ENCODE measurements at places on chromosomes 3 and 15.

GRCh38 chr3:18075799-18076198, 333.4 kb upstream of the TBC1D5 start:
- DNase-seq: no peak

- DNase-seq: no peak
These were observed 364.9 kb upstream of the DPPA4 start for GRCh38 chr3:109702252-109702651.

DNA sequence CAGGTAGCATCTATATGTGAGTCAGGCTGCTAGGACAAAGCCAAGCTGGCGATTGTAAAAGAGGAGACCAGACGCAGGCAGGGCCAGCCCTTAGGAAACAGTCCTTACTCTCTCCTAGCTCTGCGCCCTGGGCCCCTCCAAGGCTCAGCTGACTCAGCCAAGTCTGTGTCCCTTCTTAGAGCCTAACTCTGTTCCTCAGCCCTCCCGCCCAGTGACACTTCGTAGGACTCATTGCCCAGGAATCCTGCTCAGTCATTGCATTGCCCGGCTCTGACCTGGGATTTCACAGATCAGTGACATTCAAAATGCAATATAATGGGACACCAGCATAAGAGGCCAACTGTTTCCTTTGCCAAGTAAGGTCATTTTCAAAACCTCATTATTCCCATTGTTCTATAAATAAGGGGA, 244.2 kb downstream of the TLE3 start:
- DNase-seq: no peak

DNA sequence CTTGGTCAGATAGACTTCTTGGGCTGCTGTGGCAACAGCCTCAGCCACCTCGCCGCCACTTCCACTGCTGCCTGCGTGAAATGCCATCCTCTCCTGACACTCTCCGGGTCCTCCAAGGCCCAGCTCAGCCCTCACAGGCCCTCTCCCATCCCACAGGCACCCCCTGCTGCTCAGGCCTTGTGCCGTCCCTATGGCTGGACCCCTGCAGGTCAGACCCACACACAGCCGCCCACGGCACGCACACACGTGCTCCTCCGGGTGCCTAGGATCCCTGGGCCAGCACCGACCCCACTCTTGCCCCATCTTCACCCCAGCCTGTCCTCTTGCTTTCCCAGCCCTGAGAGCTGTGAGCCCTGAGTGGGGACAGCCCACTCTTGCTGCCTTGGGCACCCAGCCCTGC, 19.7 kb downstream of the CFAP100 start:
- DNase-seq: no peak

- no peak for DNase-seq
These were observed 160.1 kb upstream of the PLAAT1 start for GRCh38 chr3:193080821-193081365.

DNA sequence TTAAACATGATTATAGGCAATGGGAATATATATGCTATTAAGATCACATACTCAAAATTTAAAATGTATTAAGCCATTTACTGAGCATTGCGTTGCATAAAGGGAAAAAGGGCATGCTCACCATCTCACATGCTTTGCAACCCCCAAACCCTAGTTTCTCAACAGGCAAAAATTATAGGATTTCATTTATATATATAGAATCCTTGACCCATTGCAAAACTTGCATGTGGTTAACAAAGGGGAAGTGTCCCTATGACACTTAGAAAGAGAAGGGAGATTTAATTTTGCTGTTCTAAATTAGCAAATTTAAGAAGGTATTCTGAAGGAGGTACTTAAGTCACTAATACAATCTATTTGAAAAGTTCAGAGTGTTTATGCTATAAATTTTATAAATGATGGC, 837.8 kb downstream of the DIPK2A start:
- DNase-seq: no peak

DNA sequence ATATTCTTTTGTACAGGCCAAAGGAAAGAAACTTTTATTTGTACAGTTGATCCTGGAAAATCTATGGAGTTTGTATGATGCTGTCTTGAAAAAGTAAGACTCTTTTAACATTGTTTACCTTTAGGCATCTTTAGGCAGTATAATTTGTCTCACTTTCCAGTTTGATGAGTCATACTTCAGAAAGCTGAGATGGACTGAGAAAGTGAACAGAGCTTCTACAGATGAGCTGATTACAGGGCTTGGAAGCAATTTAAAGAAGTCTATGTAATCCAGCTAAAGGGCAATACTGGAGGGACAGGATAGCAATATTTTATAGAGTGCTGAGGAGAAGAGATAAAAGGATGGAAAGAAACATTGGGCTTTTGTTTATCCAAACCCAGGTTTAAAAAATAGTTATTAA, 123.5 kb upstream of the GOLGA6L4 start:
- no peak for DNase-seq

GRCh38 chr3:129056451-129057173, 4.0 kb upstream of the GP9 start:
- no peak for DNase-seq

- DNase-seq: no peak
These were observed 157.9 kb upstream of the SLC2A2 start for GRCh38 chr3:171184372-171184771.

Measured in putamen (tissue), 1 donor.